Heart left ventricle (tissue), 16 donors: ENCODE measurements at places on chromosomes 5 and 9. TPM values are rescaled to one million over a fixed set of nuclear protein-coding genes. Genes with fewer than 3 reads are reported as not detected.
A peak's percentile ranks its signal among the peaks of the same experiment; 100 is the strongest.

Gene MLANA
- total RNA-seq = not detected

Gene MELK
- not detected for total RNA-seq

DNA sequence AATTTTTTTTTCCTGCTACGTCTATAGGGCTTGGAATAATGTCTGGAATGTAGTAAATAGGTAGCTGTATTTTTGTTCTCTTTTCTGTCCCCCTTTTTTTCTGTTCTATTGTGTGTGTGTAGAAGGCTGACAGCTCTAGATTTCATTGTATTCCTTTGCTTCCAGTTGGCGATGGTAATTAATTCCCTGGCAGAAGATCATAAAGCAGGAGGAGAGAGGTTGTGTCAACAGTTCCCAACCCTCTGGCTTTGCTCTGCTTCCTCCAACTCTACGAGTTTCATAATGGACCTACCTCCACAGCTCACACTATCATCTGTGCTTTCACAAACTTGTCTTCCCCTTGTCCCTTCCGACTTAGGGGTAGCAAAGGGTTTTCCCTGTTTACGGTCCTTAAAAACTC, 117.9 kb upstream of the CDH18 start:
- DNase-seq = no peak
- H3K36me3 ChIP-seq = no peaks in the 10 kb centered on the region

GRCh38 chr5:126003309-126003708, 419.9 kb upstream of the GRAMD2B start:
- peak; percentile 40 for DNase-seq
- H3K27ac ChIP-seq = peak overlapping the region; percentile 67
- H3K4me1 ChIP-seq = peaks cover 40% of the 10 kb centered on the region
- H3K36me3 ChIP-seq = no peaks in the 10 kb centered on the region

GRCh38 chr5:126659805-126660482, 59.2 kb downstream of the PHAX start:
- H3K4me3 ChIP-seq = no peak overlapping the region
- H3K4me1 ChIP-seq = no peaks in the 10 kb centered on the region
- no peak overlapping the region for H3K27ac ChIP-seq
- no peaks in the 10 kb centered on the region for H3K27me3 ChIP-seq
- no peak for DNase-seq

GRCh38 chr5:154541553-154541952, 63.5 kb upstream of the HAND1 start:
- no peaks in the 10 kb centered on the region for H3K36me3 ChIP-seq
- no peak for DNase-seq
- H3K27me3 ChIP-seq = peaks cover 9% of the 10 kb centered on the region

DNA sequence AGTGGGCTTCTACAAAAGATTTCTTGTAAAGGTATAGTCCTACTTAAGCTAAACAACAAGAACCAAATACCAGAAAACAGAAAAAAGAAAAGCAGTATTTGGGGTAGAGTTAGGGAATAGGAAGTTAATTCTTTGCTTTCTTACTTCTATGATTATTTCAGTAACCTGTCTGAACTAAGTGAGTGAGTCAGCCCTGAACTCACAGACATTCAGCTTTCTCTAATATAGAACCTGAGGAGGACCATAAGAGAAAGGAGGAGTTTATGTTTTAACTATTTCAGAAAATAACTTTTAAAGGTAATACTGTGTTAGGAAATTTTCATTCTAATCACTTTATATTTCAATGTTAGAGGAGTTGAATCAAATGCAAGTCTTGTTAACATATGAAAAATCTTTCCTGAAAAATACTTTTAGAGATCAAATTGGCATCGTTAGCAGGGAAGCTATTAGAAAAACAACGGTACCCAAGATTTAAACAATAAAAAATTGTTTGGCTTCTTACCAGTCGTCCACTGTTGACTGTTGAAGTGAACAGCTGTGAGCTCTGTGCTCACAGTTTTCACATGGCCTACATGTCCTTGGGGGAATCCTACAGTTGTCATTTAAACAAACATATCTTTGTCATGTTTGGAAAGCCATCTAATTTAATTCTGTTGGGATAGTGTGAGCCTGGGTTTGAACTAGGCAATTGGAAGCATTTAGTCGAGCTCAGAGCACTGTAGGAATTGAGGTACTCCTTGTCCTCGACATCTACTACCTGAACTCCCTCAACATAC, 19.9 kb upstream of the ZFAND5 start:
- H3K4me1 ChIP-seq = no peaks in the 10 kb centered on the region
- no peak overlapping the region for H3K4me3 ChIP-seq
- H3K27me3 ChIP-seq = no peaks in the 10 kb centered on the region
- DNase-seq = no peak
- no peaks in the 10 kb centered on the region for H3K36me3 ChIP-seq

- H3K4me1 ChIP-seq = peaks cover 11% of the 10 kb centered on the region
- no peaks in the 10 kb centered on the region for H3K36me3 ChIP-seq
- H3K4me3 ChIP-seq = no peak overlapping the region
- DNase-seq = no peak
- no peak overlapping the region for H3K27ac ChIP-seq
These were observed 13.8 kb downstream of the ACO1 start for GRCh38 chr9:32398207-32398606.
